HCT116 (cell line): ENCODE measurements at places on chromosomes 3 and 15. TPM values are rescaled to one million over a fixed set of nuclear protein-coding genes. Genes with fewer than 3 reads are reported as not detected.

DNA sequence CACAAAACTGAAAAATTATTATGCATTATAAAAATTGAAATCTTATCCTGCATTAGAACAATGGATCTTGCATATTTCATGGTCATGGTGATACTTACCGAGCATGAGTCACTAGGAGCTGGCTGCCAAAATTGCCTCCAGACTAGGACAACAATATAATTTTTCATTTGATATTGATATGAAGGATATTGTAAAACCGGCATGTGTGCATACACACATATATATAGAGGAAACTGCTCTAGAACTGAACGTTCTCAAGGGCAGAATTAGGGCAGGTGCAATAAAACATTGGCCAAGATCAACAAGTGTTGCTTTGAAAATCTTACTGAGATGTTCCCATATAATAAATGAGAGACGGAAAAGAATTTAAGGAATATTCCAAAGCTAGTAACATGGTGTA is 319.4 kb upstream of the POU1F1 start:
- DNase-seq = no peak
- no peaks in the 10 kb centered on the region for H3K36me3 ChIP-seq
- H3K4me3 ChIP-seq = no peak overlapping the region
- no peak overlapping the region for H3K27ac ChIP-seq
- H3K4me1 ChIP-seq = no peaks in the 10 kb centered on the region

DNA sequence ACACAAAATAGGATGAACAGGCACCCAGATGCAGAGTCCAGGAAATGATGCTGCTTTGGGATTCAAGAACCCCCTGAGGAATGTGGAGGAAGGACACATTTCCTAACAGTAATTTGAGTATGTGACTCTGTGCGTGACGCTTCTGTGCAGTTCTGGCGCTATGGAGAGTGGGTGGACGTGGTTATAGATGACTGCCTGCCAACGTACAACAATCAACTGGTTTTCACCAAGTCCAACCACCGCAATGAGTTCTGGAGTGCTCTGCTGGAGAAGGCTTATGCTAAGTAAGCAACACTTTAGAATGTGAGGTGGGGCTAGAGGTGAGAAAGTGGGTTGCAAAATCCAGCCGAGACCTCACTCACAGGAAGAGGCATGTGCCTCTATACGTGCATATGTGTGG is 28.3 kb downstream of the CAPN3 start:
- H3K27ac ChIP-seq = no peak overlapping the region
- no peaks in the 10 kb centered on the region for H3K36me3 ChIP-seq
- no peaks in the 10 kb centered on the region for H3K4me1 ChIP-seq
- no peak overlapping the region for H3K4me3 ChIP-seq
- no peak for DNase-seq

- DNase-seq = no peak
- H3K4me3 ChIP-seq = peak overlapping the region; percentile 61
- peak overlapping the region; percentile 74 for H3K27ac ChIP-seq
- H3K27me3 ChIP-seq = no peaks in the 10 kb centered on the region
Measured at GRCh38 chr3:122794483-122794778, 438 bp upstream of the SLC49A4 start.

The HEMK1 gene
- total RNA-seq = 20.5 TPM

The GOLGA6L7 gene
- total RNA-seq = not detected

- no peak overlapping the region for H3K4me3 ChIP-seq
- H3K4me1 ChIP-seq = no peaks in the 10 kb centered on the region
- no peak for DNase-seq
- H3K27me3 ChIP-seq = no peaks in the 10 kb centered on the region
Measured at GRCh38 chr3:30059240-30059639, 547.2 kb upstream of the TGFBR2 start.

DNA sequence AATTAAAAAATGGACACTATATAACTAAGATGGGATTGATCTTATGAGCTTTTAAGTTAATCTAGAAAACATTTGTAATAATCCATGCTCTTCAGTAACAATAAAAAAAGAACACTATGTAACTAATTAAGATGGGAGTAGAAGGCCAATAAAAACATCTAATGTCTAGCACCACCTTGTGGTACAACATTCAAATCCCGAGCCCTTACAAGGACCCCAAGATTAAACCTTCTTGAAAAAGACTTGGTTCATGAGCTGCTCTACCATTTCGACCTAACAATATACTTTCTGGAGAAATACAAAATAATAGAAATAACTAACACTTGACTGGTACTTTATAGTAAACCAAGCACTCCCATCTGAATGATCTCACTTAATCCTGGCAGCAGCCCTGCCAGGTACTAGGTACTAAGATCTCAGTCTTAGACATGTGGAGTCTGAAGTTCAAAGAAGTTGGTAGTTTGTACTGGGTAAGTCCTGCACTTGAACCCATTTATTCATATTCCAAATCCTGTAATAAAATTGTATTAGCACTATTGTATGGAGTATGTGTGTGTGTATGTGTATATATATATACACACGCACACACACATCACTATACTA is 21.8 kb downstream of the METTL6 start:
- DNase-seq = peak; percentile 48
- peaks cover 5% of the 10 kb centered on the region; the same call in 1 of the 2 replicates for H3K36me3 ChIP-seq
- H3K27me3 ChIP-seq = no peaks in the 10 kb centered on the region
- H3K4me3 ChIP-seq = no peak overlapping the region
- H3K27ac ChIP-seq = no peak overlapping the region

GRCh38 chr3:32495609-32496008 is 7.0 kb downstream of the CMTM6 start:
- H3K4me3 ChIP-seq = no peak overlapping the region
- no peaks in the 10 kb centered on the region for H3K36me3 ChIP-seq
- no peaks in the 10 kb centered on the region for H3K27me3 ChIP-seq
- peaks cover 4% of the 10 kb centered on the region; the same call in 1 of the 2 replicates for H3K4me1 ChIP-seq
- no peak overlapping the region for H3K27ac ChIP-seq

DNA sequence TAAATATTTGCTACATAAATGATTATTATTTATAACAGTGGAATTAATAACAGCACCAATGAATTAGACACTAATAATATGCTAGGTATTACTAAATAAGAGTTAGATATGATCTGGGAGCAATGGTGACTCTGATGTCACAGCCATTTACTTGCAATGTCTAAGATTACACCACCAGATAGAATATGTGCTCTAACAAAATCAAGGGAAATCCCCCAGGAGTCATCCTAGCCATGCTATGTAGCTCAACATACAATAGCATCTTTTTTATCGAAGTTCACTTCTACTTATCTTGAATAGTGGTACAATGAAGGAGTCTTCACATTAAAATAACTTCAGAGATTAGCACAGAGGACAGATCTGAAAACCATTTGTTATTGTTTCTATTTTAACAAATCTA is 154.0 kb downstream of the FMN1 start:
- no peak for DNase-seq
- no peaks in the 10 kb centered on the region for H3K27me3 ChIP-seq
- no peak overlapping the region for H3K4me3 ChIP-seq
- H3K27ac ChIP-seq = no peak overlapping the region
- no peaks in the 10 kb centered on the region for H3K4me1 ChIP-seq

The CPEB1 gene
- not detected for total RNA-seq

- H3K36me3 ChIP-seq = no peaks in the 10 kb centered on the region
- DNase-seq = no peak
- H3K4me3 ChIP-seq = no peak overlapping the region
- H3K27me3 ChIP-seq = no peaks in the 10 kb centered on the region
- H3K27ac ChIP-seq = no peak overlapping the region
Measured at GRCh38 chr3:150450916-150451315, 42.8 kb downstream of the TSC22D2 start.

The LOXL1 gene
- 14.9 TPM for total RNA-seq

DNA sequence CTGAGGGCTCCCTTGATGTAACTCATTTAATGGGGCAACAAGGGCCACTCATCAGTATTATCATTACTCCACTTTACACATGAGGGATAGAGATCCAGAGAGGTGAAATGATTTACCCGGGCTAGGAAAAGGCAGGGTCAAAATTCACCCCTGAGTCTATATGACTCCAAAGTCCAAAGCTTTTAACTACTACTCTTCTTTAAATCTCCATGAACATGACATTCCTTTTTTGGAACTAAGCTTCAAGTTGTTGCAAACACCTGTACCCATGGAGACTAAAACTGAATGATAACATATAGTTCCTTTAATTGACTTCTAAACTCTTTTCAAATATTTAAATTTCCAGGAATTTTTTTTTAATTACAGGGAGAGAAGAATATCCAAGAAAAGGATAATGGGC is 292.9 kb upstream of the GADL1 start:
- H3K4me3 ChIP-seq = no peak overlapping the region
- no peaks in the 10 kb centered on the region for H3K4me1 ChIP-seq
- no peak overlapping the region for H3K27ac ChIP-seq
- H3K36me3 ChIP-seq = no peaks in the 10 kb centered on the region
- no peak for DNase-seq

- H3K27ac ChIP-seq = no peak overlapping the region
- H3K36me3 ChIP-seq = no peaks in the 10 kb centered on the region
- H3K4me3 ChIP-seq = no peak overlapping the region
Measured at GRCh38 chr3:120407508-120408287, 43.1 kb downstream of the FSTL1 start.

The GRIP2 gene
- total RNA-seq = 0.34 TPM

DNA sequence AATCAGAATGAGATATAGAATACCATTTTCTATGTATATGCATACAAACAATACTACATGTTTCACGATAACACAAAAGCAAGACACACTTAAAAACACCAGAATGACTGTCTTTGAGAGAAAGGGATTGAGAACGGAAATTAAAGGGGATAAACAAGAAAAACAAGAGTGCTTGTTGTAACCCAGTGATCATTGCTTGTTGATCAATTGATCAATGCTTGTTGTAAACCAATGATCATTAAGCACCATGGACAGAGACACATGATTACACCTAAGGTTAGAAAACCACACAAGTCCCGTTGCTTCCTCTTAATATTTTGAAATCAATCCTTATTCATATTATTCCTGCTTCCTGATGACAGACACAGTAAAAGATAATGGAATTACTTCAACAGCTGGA is 1.1 kb upstream of the OR4F15 start:
- H3K36me3 ChIP-seq = no peaks in the 10 kb centered on the region
- no peak for DNase-seq
- no peaks in the 10 kb centered on the region for H3K4me1 ChIP-seq
- H3K27ac ChIP-seq = no peak overlapping the region
- H3K4me3 ChIP-seq = no peak overlapping the region

DNA sequence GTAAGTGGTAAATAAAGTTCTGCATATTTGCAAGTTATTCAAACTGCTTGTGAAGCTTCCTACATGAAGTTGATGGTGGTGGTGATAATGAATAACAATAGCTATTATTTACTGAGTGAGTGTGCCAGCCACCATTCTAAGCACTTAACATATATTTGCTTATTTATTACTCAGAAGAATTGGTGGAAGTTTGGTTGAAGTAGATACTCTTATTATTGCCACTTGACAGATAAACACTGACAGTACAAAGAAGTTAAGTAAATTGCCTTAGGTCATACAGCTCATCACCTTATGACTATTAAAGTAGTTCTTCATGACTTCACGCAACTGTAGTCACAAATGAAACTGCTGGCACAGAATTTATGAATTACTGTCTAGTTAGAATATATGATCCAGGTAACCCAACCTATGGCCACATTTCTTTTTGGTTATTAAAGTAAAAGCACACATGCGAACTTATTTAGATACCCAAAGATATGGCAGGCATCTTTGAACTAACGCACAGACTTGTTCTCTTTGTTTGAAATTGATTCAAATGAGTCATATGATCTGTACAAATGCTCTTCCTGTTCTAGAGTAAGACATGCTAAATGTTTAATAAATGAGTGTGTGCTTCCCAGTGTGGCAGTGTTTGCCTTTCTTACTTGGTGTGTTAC is 99.8 kb upstream of the NR2F2 start:
- H3K4me1 ChIP-seq = 0 out of 2 replicates have a peak, but pooled peaks cover 3% of the 10 kb centered on the region
- no peaks in the 10 kb centered on the region for H3K27me3 ChIP-seq
- DNase-seq = no peak

DNA sequence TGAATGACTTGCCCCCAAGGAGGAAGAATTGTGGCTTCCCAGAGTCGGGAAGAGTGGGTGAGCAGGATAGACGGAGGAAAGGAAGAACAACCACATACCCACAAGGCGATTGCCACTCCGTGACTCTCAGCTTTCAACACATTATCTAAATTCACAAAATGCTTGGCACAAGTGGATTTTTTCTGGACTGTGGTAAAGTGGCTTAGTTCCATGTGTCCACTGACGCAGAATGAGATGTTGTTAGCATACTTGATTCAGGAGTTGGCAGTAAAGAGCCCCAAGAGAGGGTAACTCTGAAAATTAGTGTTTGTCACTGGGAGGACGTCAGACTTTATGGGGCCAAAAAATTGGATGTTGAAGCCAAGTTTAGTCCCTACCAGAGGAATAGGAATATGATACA is 198.8 kb upstream of the CTNNB1 start:
- peaks cover 20% of the 10 kb centered on the region for H3K27me3 ChIP-seq
- no peaks in the 10 kb centered on the region for H3K4me1 ChIP-seq
- H3K36me3 ChIP-seq = no peaks in the 10 kb centered on the region

GRCh38 chr3:10628891-10629670 is 123.7 kb upstream of the ATP2B2 start:
- no peaks in the 10 kb centered on the region for H3K36me3 ChIP-seq
- no peak for DNase-seq
- peaks cover 14% of the 10 kb centered on the region for H3K4me1 ChIP-seq
- H3K27me3 ChIP-seq = no peaks in the 10 kb centered on the region
- no peak overlapping the region for H3K27ac ChIP-seq
- H3K4me3 ChIP-seq = no peak overlapping the region

DNA sequence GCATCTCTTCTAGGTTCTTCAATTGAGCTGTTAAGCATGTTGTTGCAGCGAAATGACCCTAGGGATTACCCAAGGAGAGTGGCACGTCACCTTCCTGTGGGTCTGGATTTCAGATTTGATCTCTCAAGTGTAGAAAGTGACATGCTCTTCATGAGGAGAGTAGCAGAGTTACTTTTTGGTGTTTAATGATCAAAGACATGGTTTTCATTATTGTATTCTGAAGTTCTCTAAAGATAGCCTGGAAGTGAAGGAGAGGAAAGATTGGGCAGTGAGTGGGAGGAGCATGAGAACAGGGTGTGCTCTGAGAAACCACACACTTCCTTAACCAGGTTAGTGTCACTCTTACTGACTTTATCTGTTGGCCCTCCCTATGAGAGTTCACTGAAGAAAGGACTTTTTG is 153.6 kb downstream of the AKAP13 start:
- H3K27ac ChIP-seq = no peak overlapping the region
- no peak for DNase-seq
- H3K36me3 ChIP-seq = 0 out of 2 replicates have a peak, but pooled peaks cover 2% of the 10 kb centered on the region

The SLC27A2 gene
- total RNA-seq = 14.0 TPM

- no peak overlapping the region for H3K27ac ChIP-seq
- 0 out of 2 replicates have a peak, but pooled peaks cover 3% of the 10 kb centered on the region for H3K27me3 ChIP-seq
- no peak for DNase-seq
- no peak overlapping the region for H3K4me3 ChIP-seq
- no peaks in the 10 kb centered on the region for H3K36me3 ChIP-seq
Measured at GRCh38 chr15:69515508-69515907, 62.9 kb downstream of the RPLP1 start.

The NANOGP8 gene
- total RNA-seq = not detected

The TGM5 gene
- not detected for total RNA-seq

GRCh38 chr15:40451527-40452158 is 10.9 kb downstream of the BAHD1 start:
- peaks cover 59% of the 10 kb centered on the region for H3K4me1 ChIP-seq
- no peaks in the 10 kb centered on the region for H3K36me3 ChIP-seq
- no peak for DNase-seq
- H3K27ac ChIP-seq = no peak overlapping the region
- H3K27me3 ChIP-seq = no peaks in the 10 kb centered on the region
- H3K4me3 ChIP-seq = no peak overlapping the region
